ENCODE measurements at places on chromosomes 7 and 10.

DNA sequence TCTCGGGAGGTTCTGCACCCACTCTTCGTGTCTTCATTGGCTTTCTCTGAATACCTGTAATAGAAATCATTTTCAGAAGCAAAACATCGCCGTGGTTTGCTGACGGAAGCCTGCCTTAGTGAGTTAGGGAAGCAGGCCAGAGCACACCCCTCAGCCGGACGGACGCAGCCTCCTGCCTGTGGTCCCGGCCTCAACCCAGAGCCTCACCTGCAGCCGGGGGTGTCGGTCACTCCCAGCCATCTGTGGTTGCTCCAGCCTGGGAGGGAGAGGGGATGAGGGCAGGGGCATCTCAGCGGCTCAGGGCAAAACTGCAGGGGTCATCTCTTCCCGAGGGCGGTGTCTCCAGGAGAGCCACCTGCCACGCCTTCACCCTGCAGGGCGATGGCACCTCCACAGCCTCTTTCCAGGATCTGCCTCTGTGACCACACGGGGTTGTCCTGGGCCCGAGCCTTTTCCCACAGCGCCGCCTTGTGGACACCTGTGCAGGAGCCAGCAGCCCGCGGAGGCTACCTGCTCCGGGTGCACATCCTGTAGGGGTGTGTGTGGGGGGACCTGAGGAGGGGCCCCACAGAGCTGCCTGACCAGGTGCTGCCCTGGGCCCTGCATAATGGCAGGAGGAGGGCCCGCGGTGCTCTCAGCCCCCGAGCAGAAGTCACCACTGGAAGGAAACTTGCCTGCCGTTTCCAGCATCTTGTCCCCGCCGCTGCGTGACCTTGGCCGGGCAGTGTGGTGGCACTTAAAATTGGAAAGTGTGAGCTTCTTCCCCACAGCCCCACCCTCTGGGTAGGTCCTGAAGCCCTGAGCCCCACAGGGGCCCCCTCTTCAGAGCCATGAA, 21.6 kb upstream of the AP5Z1 start:
- peak; percentile 99 for DNase-seq

DNA sequence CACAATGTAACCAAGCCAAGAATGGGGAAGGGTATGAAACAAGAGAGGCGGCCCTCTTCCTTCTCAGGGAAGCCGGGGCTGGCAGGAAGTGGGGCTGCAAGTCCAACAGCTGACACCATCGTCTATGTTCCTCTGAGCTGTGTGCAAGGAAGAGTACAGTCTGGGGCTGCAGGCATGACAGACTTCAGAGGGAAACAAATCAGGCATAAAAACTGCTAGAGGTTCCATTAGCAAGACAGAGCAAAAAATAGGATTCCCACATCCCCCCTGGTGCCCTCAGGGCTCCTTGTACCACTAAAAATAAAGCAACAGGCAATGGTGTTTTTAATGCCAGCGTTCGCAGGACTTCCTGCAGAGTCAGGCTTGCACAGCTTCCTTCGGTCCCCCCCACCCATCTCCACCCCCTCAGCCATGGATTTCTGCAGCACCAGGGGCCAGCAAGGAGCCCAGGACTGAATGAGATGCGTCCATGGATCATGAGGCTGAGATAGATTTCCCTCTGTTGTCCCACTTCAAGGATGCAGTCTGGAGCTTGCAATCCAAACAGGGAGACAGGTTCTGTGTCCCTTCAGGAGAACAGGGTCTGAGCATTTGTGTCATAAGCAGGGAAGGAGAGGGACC, 34.6 kb downstream of the KCNMA1 start:
- DNase-seq: no peak

DNA sequence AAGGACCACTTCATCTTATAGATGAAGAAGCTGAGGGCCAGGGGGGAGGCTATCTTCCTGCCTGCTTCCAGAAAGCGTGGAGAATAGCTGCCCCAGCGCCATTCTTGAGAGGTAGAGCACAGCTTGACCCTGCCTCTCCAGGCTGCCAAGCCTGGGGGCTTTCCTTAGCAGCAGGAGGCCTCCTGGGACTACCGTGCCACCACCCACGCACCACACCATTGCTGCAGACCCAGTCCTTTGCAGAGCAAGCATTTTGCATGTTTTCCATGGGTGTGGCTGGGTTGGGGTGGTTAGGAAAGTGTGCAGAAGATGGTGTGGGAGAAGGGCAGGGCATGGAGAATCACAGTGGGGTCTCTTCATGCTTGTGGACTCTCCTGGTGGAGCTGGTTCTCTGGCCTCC, 64.9 kb downstream of the TBXAS1 start:
- no peak for DNase-seq

GRCh38 chr10:78335691-78336401, 302.2 kb downstream of the RPS24 start:
- no peak for DNase-seq

- DNase-seq: no peak
These were observed 84.8 kb downstream of the PRKAG2 start for GRCh38 chr7:151792086-151792485.
